ELR (cell line): ENCODE measurements at places on chromosomes 16 and 17.
A peak's percentile ranks its signal among the peaks of the same experiment; 100 is the strongest.

- no peak for DNase-seq
Observed at GRCh38 chr17:539766-540165, 174.9 kb downstream of the VPS53 start.

DNA sequence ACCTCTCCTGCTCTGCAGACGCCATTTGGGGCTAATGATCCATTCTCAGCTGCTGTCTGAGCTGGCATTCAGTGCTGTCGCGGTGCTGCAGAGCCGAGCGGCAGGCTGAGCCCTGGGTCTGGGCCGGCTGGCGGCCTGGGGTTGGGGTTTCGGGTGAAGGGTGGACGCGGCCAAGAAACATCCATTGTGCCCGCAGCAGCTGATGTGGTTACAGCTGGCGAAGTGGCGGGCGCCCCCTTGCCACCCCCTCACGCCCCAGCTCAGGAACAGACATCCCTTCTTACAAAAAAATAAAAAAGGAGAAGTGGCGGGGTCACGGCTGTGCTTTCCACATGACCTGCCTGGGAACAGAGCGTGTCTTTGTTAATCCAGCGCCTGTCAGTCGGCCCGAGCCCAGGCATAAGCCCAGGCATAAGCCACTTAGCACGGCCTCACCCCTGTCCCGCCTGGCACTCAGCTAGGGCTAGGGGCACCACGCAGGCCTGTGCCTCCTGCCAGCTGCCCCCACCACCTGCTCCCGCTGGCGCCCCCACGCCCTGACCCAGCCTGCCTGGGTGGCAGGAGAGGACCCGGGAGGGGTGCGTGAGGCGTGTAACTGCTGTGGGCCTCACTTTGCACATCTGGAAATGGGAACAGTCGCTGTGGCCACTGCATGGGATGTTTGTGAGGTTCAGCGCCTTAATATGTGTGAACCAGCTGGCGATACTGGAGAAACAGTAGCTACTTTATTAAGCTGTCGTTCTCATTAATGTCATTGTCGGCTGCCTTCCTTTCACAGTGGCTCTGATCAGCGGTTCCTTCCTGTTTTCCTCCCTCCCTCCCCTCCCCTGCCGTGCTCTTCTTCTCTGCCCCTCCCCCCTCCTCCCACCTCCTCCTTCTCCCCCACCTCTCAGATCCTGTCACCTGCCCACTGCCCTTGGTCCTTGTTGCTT is 197.7 kb upstream of the CIBAR2 start:
- DNase-seq: no peak

GRCh38 chr16:21959050-21959449 is 5.9 kb downstream of the UQCRC2 start:
- no peak for DNase-seq

GRCh38 chr17:54916721-54917120 is 16.1 kb downstream of the TOM1L1 start:
- DNase-seq: no peak

- DNase-seq: peak; percentile 83
Observed at GRCh38 chr16:3187798-3188674, at the start of gene OR1F1. Gene OR1F1, plus strand, starts transcription at chr16:3188204.

DNA sequence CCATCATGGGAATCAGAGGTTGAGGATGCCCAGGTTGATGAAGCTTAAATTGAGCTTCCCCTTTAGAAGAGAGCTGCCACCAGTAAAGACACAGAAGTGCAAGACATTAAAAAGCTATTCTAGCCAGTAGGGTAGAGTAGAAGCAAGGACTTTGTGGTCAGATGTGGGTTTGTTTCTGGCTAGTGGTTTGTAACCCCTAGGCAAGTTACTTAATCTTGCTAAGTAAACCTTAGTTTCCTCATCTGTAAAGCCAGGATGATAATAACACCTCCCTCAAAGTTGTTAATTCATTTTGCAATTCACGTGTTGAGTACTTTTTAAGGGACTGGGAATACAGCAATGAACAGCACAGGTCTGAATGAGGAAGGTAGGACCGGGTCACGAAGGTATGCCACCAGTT is 3.6 kb downstream of the SNTB2 start:
- no peak for DNase-seq

DNA sequence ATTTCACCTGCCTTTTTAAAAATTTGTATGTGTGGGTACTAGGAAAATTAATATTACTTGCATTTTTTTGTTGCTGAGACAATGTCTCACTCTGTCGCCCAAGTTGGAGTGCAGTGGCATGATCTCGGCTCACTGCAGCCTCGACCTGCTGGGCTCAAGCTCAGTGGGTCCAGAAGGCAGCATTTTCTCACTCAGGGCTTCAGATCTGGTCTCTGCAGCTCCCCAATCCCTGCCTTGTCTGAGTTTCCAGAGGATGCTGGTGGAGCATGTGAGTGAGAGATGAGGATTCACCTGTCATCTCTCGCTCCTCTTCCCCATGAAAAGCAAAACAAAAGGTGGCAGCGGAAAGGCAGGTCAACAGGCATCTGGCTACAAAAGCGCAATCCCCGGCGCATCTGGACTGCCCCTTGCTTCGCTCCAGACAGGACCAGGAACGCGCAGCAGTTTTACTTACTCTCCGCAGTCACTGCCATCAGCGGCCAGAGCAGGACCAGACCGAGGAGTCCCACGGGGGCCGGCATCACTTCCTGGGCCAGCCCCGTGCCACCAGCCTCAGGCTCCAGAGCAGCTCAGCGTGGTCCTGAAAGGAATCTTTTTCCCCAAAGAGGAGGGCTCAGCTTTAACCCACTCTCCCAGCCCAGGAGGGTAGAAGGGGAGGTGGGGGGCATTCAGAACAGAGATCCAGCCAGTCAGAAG is 59.9 kb downstream of the LITAF start:
- DNase-seq: no peak

DNA sequence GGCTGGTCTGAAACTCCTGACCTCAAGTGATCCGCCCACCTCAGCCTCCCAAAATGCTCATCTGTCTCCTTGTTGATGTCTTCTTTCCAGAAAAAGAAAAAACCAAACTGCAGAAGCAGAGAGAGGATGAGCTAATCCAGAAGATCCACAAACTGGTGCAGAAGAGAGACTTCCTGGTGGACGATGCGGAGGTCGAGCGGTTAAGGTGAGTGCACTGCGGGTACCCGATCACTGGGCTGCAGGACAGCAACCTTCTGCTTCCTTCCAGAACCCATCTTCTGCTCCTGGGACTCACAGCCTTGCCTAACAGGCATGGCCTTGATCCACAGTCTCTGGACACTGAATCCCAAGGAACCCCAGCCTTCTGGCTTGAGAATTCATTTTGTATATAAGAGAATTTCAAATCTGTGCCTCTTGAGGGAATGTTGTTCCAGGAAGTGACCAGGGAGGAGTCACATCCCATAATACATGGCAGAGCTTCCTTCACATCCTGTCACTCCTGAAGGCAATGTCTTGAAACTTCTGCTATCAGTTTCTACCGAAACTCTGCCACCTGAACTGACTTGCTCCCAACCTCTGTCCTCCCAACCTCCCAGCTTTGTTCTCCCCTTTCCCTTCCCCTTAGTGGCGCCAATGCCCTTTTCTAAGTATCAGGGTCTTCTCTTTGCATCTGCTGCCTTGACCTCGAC is 61.7 kb downstream of the MARF1 start:
- no peak for DNase-seq

DNA sequence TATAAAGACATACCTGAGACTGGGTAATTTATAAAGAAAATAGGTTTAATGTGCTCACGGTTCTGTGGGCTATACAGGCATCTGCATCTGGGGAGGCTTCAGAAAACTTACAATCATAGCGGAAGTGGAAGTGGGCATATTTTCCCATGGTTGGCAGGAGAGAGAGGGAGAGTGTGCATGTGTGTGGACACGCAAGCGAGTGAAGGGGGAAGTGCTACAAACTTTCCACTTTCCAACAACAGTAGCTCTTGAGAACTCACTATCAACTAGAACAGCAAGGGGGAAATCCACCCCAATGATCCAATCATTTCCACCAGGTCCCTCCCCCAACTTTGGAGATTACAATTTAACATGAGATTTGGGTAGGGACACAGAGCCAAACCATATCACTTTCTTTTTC is 11.1 kb downstream of the TAOK1 start:
- DNase-seq: no peak

DNA sequence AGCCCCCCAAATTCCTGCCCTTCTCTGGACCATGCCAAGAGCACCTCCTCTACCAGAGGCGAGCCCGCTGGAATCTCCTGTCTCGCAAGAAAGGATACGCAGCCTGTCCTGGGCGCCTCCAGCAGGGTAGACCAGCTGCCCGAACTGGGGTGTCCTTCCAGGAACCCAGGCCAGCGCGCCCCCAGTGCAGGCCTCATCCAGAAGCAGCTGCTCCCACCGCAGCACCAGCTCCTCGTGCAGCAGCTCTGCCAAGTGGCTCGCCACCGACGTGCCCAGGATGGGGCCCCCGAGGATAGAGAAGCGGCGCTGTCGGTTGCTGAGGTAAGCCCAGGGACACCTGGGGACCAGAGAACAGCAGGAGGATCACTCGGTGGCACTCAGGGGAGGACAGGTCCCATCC is 4.8 kb downstream of the TAF1C start:
- no peak for DNase-seq

DNA sequence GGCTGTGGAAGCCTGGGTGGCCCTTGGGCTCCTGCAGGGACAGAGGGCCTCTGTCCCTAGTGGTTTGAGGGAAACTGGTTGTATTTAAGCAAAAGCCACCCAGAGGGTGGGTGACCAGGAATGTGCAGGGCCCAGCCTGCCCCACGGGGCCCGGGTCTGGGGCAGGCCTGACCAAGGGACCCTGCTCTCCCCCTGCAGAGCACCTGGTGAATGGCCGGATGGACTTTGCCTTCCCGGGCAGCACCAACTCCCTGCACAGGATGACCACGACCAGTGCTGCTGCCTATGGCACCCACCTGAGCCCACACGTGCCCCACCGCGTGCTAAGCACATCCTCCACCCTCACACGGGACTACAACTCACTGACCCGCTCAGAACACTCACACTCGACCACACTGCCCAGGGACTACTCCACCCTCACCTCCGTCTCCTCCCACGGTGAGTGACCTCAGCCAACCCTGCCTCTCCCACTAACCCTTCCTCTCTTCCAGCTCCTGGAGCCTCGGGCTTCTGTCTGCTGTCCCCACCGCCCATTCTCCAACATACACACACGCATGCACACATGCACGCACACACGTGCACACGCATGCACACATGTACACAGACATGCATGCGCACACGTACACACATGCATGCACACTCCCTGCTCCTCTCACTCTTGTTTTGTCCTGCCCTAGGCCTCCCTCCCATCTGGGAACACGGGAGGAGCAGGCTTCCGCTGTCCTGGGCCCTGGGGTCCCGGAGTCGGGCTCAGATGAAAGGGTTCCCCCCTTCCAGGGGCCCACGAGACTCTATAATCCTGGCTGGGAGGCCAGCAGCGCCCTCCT is 10.4 kb downstream of the GALK1 start:
- no peak for DNase-seq

GRCh38 chr17:50559674-50560184 is 786 bp upstream of the CACNA1G start:
- peak; percentile 63 for DNase-seq

- DNase-seq: no peak
Observed at GRCh38 chr17:66339561-66339960, 37.1 kb downstream of the PRKCA start.

GRCh38 chr17:12512694-12513355 is 152.9 kb upstream of the MYOCD start:
- DNase-seq: peak; percentile 10

- DNase-seq: no peak
Observed at GRCh38 chr16:69712277-69712676, 14.1 kb downstream of the NQO1 start.

- DNase-seq: peak; percentile 11
Observed at GRCh38 chr17:65417406-65418221, 143.8 kb downstream of the AXIN2 start.

- DNase-seq: no peak
Observed at GRCh38 chr16:80518436-80518835, 22.4 kb upstream of the DYNLRB2 start.

GRCh38 chr16:88939972-88940861 is 36.8 kb downstream of the CBFA2T3 start:
- DNase-seq: no peak

- DNase-seq: no peak
Observed at GRCh38 chr16:77645764-77646163, 76.5 kb upstream of the NUDT7 start.

- DNase-seq: no peak
Observed at GRCh38 chr17:34895383-34895782, 65.9 kb downstream of the CCT6B start.

- DNase-seq: peak; percentile 95
Observed at GRCh38 chr16:57235128-57236021, 9.7 kb upstream of the ARL2BP start.

- DNase-seq: no peak
Observed at GRCh38 chr16:82184213-82184612, 14.2 kb upstream of the MPHOSPH6 start.

- no peak for DNase-seq
Observed at GRCh38 chr17:62737513-62737912, 70.6 kb downstream of the MARCHF10 start.

DNA sequence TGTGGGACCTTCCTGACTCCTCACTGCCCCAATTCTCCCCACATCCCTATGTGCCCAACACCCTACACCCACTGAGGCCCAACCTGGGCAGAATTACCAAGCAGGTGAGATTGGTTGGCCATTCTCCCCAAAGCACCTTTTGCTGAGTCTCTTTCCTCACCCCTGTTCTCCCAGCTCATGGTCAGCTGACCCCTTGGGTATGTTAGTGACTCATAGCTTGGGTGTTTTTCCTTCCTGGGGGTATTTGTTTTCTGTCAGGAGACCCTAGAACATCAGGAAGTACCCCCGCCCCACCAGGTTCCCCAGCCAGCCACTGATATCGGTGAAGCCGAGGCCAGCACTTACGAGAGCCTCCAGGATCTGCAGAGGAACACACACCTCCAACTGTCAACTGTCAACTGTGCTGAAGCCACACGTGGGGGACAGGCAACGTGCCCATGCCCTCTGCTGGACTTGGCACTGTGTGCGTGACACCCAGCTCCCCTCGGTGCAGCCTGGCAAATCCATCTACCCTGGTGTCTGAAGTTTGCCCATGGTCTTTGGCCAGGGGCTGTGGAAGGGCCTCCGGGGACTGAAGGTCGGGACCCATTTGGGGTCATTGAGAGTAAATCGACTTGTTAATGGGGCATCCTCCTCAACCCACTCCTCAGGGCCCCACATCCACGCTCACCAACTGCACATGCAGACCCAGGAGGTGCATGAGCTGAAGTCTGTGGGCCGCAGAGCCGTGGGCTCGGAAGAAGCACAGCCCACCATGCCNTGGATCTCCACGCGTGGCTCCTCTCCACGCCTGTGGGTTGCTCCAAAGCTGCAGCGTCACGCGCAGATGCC is 53.1 kb downstream of the METRNL start:
- DNase-seq: no peak

- peak; percentile 91 for DNase-seq
Observed at GRCh38 chr17:81419319-81419885, 24.1 kb downstream of the BAHCC1 start.
